ENCODE measurements at places on chromosomes 2 and 18.

DNA sequence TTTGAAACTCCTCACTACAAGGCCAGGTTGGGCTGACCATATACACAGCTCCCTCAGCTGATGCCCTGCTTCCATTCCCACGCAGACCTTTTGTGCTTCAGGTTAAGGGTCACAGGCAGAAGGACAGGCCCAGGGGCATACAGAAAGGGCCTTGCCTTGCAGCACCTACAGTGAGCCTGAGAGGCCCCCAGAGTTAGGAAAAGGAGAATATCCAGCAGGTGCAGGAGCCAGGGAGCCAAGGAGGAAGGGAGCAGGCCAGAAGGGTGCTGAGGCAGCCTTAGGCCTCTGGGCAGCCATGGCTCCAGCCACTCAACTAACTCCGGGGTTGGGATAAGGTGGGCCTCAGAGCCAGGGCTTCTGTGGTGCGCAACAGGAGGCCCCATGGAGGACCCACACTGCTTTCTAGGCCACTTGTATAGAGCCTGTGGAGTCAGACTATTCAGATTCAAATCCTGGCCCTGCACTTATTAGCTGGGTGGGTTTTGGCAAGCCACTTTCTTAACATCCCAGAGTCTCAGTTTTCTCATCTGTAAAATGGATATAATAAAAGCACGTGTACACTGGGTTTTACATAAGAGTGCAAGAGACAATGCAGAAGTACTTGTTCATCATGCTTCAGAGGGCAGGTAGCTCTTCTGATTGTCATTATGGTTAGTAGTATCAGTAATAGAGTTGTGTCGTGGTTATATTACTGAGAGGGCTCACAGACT, 214.6 kb upstream of the HAAO start:
- no peak for DNase-seq

DNA sequence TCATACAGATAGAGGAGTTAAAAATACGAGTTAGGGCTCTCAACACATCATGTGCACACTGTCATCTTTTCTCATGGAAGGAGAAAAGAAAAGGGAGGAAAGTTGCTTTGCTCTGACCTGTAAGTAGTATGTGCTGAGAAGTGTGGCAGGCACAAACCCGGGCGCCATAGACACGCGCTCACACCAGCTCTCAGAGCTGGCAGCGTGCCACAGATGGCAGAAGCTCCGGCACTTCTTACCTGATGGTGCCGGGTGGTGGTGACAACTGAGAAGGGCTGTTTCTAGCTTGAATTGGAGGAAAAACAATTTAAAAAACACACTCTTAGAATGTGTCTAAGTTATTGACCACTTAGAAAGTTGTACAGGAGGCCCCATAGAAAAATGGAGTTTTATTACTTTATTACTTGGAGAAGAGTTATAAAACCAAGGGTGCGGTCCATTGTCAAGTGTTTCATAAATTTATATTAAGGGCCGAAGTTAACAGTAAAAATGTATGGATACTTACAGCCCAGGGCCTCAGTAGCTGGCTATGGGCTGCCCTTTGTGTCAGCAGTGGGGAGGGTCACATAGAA, 92.2 kb downstream of the DPP4 start:
- no peak for DNase-seq

DNA sequence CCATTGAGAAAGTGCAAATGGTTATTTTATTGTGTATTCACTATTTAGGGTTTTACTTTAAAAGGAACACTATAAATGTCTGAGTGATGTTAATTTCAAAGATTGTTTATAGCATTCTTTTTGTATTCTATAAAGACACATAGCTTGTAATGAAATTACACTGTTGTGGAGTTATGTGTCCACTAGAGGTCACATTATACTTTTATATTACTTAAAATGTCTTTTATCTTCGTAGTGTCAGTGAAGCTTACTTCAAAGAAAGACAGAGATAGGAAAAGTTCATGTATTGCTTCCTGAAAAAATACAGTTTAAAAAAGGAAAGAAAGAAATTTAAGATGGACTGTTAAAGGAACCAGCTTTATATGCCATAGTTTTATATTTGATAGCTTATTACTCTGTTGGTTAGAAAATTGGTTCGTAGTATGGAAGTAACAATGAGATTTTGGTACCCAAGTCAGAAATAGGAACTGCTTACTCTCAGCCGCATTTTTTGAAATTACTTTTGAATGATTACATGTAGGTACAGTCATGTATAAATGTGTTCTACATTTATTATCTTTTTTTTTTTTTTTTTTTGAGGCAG, 20.5 kb downstream of the APLF start:
- DNase-seq: no peak

GRCh38 chr2:134823431-134823830, 15.0 kb upstream of the ACMSD start:
- DNase-seq: no peak

DNA sequence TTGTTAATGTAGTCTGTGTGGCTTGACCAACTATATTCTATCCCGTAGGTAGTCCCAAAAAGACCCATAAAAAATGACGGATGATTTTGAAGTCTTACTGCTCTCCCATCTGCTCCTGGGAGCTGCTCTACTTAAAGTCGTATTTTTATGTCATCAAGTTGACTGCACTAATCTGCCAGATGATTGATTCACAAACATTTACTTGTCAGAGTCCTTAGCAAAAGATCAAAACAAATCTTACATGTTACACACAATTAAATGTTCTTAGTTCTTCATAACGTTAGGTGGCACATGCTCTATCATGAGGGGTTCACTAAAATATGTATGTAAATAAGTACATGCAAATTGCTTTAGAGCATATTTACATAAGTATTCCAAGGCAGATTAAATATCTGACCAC, 498.3 kb upstream of the LRRTM4 start:
- DNase-seq: no peak

DNA sequence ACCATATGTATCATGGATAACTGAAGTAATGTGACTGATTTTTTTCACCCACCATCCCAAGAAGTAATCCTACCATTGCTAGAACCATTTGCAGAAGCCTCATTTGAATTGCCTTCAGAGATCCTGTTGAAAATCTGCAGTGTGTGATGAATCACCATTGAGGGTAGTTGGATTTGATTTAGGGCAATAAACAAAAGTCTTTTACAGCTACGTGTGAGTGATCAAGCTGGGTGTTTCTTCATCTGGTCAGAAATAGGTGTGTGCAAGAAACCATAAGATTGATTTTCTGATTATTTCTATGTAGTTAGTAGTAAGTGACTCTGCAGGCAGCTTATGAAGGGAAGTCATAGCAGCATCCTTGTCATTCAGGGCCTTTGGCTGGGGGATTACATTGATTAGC, 159.6 kb downstream of the MGAT5 start:
- no peak for DNase-seq

DNA sequence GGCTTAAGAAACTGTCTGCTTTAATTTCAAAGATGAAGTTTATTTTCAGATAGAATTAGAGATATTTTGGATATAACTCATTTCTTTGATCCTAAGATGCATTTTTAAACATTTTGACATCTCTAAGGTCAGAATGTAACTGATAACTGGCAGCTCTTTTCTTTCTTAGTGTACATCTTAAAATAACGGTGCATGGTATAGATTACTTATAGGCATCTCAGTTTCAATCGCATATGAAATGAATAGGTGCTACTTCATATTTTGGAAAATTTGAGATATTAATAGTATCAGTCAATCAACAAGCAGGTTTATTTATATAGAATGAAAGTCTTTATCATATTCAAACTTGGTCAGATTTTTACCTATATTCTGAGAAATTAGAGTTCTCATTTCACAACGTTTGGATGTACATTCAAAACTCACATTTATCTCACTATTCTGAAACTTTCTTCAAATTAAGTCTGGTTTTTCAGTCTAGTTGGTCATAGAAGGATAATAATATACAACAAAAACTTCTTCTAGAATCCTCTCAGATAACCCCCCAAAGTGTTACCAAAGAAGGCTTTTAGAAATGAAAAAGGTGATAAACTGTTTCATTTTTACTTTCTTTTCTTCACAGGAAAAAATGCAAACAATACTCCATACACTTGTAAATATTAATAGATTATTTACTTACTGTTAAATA, 122.8 kb upstream of the WDSUB1 start:
- no peak for DNase-seq

- DNase-seq: no peak
Observed at GRCh38 chr18:13558124-13558523, 168.2 kb downstream of the FAM210A start.

- DNase-seq: peak; percentile 40
Observed at GRCh38 chr18:35355140-35355618, 11.0 kb upstream of the ZNF24 start.

- DNase-seq: no peak
Observed at GRCh38 chr2:30372826-30373225, 74.2 kb upstream of the LCLAT1 start.

DNA sequence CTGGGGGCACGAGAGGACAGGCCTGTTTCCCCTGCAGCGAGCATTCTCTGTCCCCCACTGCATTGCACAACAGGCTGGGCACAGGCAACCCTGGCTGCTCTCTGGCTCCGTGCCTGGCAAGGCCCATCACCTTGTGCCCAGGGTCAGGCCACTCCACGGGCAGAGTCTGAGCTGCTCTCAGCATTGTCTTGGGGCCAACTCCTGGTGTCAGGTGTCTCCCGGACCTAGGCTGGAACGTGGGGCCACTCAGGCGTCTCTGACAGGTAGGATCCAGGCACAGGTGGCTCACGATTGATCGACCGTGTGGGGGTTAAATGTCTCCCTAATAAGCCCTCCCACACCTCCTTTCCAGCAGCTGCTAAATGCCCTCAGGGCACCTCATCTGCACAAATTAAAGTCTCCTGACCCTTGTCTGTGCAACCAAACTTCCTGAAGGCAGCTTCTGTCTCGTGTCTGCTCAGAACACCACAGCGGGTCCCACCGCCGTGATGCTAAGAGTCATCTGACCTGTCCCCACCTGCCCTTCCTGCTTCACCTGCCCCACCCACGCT, 66.6 kb upstream of the GPC1 start:
- DNase-seq: no peak

- DNase-seq: no peak
Observed at GRCh38 chr18:3693410-3693809, 243.4 kb downstream of the TGIF1 start.

GRCh38 chr2:181105562-181105961, 125.2 kb downstream of the UBE2E3 start:
- no peak for DNase-seq

DNA sequence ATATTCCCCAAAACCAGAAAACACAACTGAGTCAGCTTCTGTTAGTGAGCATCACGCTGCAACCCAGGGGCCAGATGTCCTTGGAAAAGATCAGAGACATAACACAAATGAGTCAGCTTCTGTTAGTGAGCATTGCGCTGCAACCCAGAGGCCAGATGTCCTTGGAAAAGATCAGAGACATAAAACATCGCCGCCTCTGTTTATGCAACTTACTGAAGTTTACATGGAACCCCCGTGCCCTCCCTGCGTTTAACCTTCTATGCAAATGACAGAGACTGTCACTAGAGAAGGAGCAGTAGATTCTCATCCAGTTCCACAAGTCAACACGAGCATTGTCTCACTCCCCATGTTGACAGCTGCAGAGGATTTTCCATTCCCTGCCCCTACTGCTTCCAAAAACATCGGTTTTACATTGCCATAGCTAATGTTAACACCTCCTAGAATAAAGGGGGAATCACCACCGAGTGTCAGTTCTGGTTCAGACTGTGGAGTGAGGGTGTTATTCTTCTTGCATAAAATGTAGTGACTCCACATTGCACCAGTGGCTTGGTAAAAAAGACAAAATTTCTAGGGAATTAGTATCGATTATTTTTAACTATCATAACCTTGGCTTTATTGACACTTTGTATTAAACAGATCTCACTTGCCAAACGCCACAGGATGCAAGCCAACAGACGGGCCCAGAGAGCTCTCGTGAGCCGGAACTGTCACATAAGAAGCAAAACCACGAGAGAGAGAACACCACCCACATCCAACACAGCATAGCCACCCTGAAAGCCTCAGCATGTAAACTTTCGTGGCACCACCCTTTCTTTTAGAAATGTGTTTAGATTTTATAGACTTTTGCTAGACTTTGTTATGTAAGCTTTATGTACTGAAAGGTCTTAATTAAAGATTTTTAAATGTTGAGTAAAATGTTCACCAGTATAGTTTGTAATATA, 87.7 kb downstream of the SH3YL1 start:
- no peak for DNase-seq

- DNase-seq: no peak
Observed at GRCh38 chr2:149360106-149360505, 29.7 kb downstream of the LYPD6 start.

DNA sequence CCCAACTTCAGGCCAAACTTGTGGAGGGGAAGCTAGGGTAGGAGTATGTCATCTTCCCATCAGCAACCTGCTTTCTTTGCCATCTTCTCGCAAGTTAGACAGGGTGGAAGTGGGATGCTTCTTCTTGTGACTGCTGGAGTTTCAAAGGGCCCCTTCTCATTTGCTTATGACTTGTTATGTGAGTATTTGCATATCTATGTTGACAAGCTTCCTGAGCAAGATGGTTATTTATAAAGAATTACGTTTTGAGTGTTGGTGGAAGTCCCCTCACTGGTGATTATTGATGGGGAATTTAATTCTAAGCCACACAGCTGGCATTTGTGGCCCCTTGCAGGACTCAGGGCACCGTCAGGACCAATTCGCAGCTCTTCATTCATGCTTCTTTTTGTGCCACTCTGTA, 791.0 kb downstream of the LRRTM4 start:
- DNase-seq: no peak

GRCh38 chr2:68365087-68365486, at the start of gene PLEK:
TSS of gene PLEK (plus strand) at chr2:68365282. CDS start at chr2:68365352, 70 bp downstream.
- no peak for DNase-seq
